OCI-LY7 (cell line): ENCODE measurements at places on chromosomes 3 and 15. TPM values are rescaled to one million over a fixed set of nuclear protein-coding genes. Genes with fewer than 3 reads are reported as not detected.

- no peak for DNase-seq
Observed at GRCh38 chr3:20811631-20812030, 625.6 kb upstream of the SGO1 start.

DNA sequence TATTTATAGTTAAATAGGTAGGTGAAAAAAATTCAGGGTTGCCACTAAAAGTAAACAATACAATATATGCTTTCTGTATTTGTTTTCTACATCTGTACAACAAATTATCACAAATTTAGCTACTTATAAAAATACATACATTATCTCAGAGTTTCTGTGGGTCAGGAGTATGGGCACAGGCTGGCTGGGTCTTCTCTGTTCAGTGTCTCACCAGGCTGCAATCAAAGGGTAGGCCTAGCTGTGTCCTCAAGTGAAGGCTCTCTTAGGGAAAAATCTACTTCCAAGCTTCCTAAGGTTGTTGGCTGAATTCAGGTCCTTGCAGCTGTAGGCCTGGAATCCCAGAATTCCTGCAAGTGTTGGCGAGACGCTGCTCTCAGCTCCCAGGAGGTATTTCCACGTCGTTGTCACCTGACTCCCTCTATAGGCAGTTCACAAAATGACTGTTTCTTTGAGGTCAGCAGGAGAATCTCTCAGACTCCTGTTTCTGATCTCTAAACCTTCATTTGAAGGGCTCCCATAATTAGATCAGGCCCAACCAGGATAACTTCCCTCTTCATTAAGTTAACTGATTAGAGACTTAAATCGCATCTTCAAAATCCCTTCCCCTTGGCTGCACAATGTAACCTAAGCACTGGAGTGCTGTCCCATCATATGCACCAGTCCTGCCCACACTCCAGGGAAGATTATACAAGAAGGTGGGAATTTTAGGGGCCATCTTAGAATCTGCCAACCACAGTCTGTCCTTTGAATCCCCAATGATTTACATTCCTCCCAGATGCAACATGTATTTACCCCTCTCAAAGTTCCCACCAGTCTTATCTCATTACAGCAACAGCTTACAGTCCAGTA, 296.6 kb downstream of the SUCLG2 start:
- peak; percentile 25 for DNase-seq

DNA sequence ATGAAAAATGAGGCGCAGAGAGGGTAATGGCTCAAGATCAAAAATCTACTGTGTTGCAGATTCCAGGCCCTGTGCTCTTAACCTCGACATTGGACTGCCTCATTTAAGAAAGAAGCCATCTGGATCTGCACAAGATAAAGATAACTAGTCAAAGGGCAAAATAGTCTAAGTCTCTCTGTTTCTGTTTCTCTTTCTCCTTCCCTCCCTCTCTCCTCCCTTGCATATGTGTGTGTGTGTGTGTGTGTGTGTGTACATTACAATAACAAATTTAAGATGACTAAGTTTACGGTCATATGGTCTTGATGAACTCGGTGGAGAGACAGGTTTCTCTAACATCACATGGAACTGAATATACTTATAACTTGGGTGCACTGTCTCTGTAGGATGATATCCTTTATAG, 69.2 kb downstream of the MEIS2 start:
- DNase-seq, result no peak

Gene HES1
- 3.0 and 3.4 TPM in 2 replicates for total RNA-seq

DNA sequence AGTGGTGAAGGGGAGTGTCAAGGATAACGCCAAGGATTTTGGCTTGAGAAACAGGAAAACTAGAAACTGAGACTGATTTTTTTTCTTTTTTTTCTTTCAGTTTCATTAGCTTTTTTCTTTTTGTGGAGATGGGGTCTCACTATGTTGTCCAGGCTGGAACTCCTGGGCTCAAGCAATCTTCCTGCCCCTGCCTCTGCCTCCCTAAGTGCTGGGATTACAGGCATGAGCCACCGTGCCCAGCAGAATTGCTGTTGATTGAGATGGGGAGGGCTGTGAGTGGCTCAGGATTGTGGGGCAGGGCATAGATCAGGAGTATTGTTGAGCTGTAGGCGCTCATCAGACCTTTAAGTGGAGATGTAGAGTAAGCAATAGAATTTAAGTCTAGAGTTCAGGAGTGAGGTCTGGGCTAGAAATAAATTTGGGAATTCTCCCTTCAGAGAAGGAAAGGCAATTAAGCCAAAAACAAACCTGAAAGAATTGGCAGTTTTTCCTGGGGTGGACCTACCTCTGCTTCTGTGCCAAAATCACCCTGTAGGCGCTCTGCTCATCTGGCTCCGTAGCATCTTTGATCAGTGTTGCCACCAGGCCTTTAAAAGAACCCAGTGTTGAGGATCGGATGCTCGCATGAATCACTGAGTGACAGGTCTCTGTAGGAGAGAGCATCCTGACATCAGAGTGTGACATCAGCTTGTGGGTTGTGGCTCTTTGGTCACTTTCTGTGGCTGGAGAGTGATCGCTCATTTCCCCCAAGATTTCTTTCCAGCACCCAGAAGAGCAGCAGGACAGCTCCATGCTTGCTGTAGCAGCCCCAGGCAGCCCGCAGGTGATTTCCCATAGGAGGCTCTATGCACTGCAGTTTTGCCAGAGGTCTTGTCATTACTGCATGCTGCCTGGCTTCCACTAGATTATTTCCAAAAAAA, 15.8 kb downstream of the ABHD17C start:
- DNase-seq, result no peak

DNA sequence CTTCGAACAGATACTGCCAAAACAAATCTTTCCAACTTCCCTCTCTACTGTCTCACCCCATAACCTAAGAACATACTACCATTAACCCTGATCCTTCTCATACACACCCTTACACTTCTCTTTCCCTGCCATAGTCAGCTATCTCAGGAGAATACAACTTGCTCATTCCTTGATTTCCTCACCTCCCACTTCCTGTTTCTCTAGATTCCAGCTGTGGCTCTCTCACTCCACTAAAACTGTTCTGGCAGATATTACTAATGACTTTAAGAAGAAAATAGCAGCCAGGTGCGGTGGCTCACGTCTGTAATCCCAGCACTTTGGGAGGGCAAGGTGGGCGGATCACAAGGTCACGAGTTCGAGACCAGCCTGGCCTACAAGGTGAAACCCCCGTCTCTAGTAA, 4.6 kb downstream of the LSG1 start:
- DNase-seq, result no peak

Gene TRPM1
- not detected in 2 replicates for total RNA-seq

DNA sequence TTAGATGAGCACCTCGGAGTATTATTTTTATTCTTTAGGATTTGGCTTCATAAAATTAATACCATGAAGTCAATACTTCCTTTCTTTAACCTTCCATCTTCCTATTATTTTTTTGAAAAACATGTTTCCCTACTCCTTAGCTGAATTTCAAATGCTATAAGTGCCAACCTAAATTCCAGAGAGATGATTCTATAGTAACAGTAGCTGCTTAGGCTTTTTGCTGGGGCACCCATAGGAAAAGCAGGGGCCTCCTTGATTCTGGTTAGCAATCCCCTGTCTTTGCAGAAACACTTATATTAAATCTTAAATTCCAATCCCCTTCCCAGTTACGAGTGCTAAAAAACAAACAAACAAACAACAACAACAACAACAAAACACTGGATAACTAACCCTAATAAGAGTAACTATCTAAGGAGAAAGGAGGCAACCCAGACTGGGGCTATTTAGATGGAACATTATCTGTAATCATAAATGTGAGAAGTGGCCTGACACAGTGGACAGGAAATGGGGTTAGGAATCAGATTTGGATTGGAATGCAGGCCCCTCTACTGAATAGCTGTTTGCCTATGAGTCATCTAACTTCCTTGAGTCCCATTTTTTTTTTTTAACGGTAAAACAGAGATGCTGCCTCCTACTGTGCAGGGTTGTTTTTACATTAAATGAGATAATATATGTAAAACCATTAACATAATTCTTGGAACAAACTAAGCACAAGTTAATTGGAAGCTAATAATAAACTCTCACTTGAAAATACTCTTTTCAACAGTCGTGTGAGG, 148.1 kb downstream of the WDR72 start:
- no peak for DNase-seq

- DNase-seq, result no peak
Observed at GRCh38 chr15:45855907-45856579, 221.2 kb downstream of the SQOR start.

DNA sequence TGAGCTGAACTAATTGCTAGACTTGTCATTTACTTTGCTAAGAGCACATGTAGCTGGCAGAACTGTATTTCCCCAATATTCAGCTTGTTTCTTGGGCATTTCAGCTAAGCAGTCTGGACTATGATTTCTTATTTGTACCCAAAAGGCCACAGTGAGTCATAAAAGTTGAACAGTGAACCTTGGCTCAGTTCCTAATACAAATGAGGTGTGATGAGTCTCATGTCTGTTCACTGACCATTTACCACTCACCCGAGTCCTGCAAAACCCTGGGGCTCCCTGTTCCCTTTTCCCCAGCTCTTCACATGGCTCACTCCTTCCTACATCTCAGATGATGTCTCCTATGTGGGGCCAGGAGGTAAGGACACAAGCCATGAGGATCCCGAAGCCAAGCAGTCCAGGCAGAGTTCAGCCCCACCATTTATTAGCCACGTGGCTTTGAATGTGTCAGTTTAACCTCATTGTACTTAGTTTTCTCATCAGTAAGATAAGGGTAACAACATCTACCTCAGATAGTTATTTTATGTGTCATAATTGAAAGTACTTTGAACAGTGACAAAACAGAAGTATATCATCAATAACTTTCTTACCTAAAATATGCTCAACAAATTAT, 239.3 kb downstream of the IL5RA start:
- DNase-seq, result no peak

DNA sequence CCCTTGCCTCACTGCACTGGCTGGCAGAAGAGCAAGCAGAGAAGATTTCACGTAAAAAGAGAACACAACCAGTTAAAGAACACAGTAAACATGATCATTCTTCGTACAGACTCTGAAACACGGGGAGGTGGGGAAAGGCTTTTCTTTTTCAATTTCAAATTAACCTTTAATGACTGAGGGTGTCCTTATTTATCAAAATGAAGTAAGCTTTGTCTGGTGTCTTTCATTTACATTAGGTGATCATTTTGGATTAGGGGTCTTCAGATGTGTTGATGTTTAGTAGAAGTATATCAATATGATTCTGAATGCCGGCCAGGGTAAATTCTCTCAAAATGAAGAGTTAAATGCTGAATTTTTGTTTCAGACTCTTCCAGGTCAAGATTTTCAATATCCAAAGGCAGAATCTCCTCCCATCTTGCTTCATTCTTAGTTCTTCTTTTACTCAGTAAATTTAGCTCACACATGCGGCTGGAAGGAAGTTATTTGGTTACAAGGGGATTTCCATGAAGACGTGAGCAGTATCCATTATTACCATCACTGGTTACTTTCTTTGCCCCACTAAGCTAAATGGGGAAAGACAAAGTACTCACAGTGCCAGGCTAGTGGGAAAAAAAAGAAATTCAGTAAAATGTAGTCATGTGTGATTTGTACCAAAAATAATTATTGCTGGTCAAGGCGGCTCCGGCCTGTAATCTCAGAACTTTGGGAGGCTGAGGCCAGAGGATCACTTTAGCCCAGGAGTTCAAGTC, 272.2 kb upstream of the NR2F2 start:
- no peak for DNase-seq

DNA sequence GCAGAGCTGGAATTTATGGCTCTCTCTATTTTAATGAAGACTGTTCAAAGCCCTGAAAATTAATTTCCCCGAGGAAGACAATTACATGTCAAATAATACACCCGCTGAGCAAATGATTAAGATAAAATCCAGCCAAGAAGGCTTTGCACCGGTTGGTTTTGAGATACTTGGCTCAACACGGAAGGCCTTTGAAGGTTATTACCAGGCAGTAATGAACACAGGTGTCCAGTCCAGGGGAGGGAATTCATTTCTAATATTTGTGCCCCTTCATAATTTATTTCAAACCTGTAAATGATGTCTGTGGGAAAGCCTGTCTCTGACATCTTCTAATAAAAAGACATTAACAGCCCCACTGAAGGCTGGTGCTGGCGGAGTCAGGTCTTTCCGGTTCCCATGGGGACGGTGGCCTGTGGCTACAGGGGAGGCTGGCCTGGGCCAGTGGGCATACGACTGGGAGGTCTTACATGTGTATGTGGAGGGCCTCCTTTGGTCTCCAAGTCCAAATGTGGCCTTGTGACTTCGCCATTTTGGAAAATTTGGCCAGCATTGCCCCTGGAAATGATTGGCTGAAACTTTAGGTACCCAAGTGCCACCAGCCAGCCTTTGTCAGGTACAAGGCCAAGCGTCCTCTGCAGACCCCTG, 49.9 kb upstream of the IQSEC1 start:
- DNase-seq, result no peak

DNA sequence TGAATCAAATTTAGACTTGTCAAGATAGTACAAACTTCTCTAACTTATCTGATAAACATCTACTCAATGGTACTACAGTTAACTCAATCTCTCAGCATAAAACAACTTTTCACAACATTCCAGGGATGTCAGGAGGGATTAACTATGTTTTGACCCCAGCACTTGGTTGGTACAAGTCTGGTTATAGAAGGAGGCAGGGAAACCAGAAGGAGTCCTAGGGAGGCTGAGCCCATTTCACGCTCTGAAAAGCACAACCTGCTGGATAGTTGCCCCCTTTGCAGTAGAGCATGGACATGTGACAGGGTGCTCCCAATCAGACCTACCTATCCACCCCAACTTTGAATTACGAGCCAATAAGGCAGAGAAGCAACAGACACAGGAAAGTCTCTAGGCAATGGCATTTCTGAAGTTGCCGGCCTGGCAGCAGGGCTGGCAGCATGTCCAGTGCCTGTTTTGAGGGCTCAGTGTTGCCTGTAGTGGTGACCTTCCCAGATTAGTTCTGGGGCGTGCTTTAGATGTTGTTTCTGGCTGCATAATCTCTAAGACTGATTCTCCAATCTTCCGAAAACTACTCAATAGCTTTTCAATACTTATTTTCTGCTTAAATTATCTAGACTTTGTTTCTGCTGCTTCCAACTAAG, 8.2 kb downstream of the ANKUB1 start:
- no peak for DNase-seq

Gene CCDC71
- total RNA-seq, result 22.7 and 23.4 TPM in 2 replicates

DNA sequence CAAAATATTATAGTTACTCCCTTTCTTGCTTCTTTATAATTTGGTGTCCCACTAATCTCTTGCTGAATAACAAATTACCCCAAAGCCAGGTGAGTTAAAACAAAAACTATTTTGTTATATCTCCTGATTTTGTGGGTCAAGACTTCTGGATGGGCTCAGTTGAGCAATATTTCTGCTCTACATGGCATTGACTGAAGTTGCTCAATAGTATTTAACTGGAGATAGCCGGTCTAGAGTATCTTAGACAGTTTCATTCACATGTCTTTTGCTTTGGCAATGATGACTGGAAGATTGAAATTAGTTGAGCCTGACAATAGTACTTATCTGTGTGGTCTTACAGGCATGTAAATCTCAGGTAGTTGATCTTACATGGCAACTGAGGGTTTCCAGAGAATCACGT, 51.0 kb upstream of the TP63 start:
- no peak for DNase-seq

DNA sequence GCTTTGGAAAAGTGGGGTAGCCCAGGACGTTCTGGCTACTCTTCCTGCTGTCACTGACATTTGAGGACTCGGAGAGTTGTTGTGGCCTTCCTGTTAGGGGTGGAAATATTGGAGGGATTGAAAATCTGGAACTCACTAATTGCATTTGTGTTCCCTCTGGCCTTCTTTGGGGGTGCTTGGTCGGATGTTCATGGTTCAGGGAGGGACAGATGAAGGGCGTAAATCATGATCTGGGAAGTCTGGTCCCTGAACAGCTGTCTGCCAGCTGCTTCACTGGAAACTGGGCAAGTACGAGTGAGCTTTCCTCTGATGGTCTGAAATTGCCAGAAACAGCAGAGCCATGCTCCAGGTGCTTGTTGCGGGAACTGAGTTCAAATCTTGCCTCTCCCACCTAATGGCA, 327.8 kb upstream of the C2CD4B start:
- DNase-seq, result no peak

GRCh38 chr3:53258600-53259426, 3.0 kb upstream of the TKT start:
- DNase-seq, result no peak

Gene CTXN2
- total RNA-seq, result 0.34 and 0.35 TPM in 2 replicates
